ENCODE measurements at places on chromosomes 2 and 18.

DNA sequence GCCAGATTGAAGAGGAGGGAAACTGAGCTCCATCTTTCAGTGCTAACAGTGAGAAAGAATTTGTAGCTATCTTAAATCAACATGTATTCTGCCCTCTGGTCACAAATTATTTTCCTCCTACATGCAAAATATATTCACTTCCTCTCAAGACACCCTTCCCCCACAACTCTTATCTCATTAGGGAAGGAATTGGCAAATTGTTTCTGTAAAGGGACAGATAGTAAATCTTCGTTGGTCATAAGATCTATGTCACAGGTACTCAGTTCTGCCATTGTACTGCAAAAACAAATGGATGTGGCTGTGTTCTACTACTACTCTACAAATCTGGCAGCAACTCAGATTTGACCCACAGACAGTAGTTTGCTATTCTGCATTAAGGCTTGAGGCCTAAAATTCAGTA, 53.0 kb upstream of the CYP20A1 start:
- no peak for DNase-seq

- DNase-seq: no peak
Measured at GRCh38 chr2:16038621-16039020, 98.3 kb downstream of the MYCN start.

DNA sequence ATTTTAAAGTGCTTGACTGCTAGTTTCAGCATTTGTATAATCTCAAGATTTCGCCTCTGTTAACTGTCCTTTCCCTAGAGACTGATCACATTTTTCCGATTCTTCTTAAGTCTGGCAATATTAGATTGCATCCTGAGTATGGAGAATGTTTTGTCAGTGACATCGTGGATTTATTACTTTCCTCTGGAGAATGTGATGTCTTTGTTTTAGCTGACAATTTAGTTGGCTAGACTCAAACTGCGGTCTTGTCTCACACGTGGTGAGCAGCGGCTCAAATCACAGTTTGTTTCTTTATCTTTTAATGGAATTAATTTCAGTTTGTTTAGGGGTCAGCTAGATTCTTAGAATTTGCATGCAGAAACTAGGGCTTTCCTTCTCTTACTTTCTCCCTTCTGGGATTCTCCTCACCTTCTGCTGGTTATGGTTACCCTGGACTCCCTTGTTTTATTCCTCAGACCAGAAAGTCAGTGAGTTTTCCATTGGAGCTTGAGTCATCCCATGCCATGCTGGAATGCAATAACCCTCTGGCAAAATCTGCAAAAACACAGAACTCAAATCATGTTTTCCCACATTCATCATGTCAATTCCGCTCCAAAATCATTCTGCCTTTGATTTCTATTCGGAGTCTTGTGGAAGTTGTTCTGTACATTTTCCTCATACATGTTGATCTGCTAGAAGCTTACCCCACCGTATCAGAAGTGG, 327.2 kb upstream of the TRIB2 start:
- DNase-seq: no peak

DNA sequence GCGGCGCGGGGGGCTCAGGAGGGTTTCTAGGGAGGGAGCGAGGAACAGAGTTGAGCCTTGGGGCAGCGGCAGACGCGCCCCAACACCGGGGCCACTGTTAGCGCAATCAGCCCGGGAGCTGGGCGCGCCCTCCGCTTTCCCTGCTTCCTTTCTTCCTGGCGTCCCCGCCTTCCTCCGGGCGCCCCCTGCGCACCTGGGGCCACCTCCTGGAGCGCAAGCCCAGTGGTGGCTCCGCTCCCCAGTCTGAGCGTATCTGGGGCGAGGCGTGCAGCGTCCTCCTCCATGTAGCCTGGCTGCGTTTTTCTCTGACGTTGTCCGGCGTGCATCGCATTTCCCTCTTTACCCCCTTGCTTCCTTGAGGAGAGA, 5.2 kb downstream of the PROC start:
- no peak for DNase-seq

- DNase-seq: no peak
Measured at GRCh38 chr2:217864963-217865772, 137.6 kb downstream of the TNS1 start.
